Activated effector memory CD4-positive, alpha-beta T cell treated with anti-CD3 and anti-CD28 coated beads, Interleukin-2, amount 50 U/mL, for 16 hours (primary cell): ENCODE measurements at places on chromosomes 2 and 18.
A peak's percentile ranks its signal among the peaks of the same experiment; 100 is the strongest.

GRCh38 chr2:67839242-67839641 lies 223.6 kb downstream of the C1D start:
- DNase-seq: no peak

GRCh38 chr18:55152801-55153200 lies 193.5 kb upstream of the CCDC68 start:
- DNase-seq: no peak

- no peak for DNase-seq
Observed at GRCh38 chr2:149921911-149922616, 334.5 kb upstream of the MMADHC start.

GRCh38 chr2:201440182-201440581 lies 11.1 kb downstream of the TRAK2 start:
- no peak for DNase-seq

GRCh38 chr2:207282916-207283315 lies 117.2 kb upstream of the KLF7 start:
- DNase-seq: no peak

GRCh38 chr2:136135921-136136906 lies 18.3 kb upstream of the CXCR4 start:
- DNase-seq: peak; percentile 86

- DNase-seq: no peak
Observed at GRCh38 chr18:4024702-4025101, 430.4 kb downstream of the DLGAP1 start.

DNA sequence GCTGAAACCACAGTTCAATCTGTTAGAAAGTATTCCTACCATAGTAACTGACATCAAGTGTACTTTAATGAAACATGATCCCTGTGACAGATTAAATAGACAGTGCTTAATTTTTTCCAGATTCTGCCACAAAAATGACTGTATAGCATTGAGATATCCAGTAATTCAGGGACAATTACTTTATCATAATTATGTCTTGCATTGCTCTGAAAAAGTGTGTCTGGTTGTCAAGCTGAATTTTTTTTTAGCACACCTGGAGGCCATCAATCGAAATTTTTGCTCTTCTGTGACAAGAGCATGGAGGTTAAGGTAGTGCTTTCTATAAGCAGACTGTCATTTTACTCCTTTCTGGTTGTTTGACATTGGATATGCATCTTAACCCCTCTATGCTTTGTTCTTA lies 1083.8 kb upstream of the NRXN1 start:
- DNase-seq: no peak

GRCh38 chr2:7792031-7792651 lies 874.9 kb downstream of the RNF144A start:
- no peak for DNase-seq

DNA sequence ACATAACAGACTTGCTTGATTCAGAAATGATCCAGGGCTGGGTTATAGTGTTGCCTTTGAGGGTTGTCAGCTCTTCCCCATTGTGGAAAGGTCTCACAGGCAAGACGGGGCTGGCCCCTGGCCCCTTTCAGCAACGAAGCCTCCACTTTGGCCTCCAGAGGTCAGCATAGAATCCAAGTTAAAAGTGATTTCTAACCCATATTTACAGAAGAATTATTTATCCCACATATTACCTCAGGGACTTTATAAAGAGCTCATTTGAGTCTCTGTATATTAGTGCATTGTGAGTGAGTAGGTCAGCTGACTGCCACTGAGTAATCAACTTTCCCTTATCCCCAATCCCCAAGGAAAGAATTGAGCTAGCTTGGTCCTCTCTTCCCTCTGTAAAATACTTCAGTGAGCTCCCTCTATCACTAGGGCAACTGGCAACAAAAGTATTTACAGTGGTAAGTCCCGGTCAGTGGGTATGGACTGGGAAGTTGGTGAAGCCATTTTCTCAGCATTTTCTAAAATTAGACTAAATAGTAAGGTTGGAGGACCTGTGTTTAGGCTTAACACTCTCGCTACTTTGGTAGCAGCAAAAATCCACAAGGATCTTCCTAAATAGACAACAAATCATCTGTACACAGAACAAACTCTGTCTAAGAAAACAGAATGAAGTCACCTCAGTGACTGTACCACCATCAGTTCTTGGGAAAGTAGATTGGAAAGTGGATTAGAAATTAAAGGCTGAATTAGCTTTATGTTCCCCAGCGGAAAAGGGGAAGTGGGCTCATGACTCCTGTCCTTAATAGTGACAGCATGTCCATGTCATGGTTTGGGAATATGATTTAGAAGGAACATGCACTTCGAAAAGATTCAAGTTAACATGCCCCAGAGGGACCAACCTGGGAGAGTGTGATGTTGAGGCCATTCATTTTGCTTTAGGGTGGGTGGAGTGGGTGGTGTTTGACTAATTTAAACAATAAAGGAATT lies 171.0 kb upstream of the SIX3 start:
- DNase-seq: no peak

GRCh38 chr2:55431982-55432627 lies 12.4 kb upstream of the CCDC88A start:
- DNase-seq: no peak

DNA sequence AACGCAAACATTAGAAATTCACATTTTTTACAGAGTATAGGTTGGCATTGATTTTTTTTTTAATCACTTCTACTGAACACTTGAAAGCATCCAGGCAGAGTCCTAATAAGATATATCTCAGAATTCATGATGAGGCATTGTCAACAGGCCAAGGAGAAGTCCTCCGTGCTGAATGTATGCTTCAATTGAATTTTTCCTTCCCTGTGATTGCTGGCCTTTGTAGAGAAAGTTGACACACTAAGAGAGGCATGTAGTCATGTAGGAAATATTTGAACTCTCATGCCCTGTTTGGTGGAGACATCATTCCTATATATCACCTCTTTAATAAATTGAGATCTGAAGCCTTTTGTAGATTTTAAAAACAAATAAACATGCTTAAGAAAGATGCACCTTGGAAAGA lies 844.9 kb downstream of the CPS1 start:
- DNase-seq: no peak

GRCh38 chr2:220674033-220674432 lies 898.1 kb downstream of the EPHA4 start:
- DNase-seq: no peak

- DNase-seq: no peak
Observed at GRCh38 chr18:31736630-31737029, 24.1 kb downstream of the SLC25A52 start.

DNA sequence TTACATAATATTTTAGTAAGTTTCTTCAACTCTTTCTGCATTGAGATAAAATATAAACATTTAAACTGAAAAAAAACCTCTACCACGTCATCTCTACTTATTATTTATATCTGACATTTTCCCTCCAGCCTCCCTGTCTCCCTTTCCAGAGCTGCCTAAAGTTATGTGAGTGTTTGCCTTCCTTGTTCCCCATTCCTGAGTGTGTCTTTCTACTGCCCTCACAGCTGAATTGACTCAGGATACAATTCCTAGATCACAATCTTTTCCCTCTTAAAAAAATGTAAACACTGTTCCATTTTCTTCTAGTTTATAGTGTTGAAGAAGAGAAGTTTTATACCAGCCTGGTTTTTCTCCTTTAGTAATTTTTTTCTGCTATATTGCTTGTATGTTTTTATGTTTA lies 5.3 kb downstream of the TRPM8 start:
- DNase-seq: no peak

DNA sequence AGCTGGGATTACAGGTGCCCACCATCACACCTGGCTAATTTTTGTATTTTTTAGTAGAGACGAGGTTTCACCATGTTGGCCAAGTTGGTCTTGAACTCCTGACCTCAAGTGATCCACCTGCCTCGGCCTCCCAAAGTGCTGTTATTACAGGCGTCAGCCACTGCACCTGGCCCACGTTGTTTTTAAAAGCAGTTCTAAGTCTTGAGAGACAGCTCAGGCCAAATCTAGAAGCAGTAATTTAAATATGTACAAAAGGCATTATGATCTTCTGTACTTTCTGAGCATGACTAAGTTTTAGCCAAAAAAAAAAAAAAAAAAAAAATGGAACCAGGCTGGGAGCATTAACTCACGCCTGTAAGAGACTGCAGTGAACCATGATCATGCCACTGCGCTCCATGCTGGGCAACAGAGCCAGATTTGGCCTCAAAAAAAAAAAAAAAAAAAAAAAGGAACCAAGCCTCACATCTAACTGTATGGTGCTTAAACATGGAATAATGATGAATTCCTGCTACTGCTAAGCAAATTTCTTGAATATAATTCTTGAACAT lies 4.0 kb downstream of the ABHD3 start:
- no peak for DNase-seq

- DNase-seq: no peak
Observed at GRCh38 chr2:99710721-99711120, 220.9 kb upstream of the REV1 start.

- no peak for DNase-seq
Observed at GRCh38 chr2:173279527-173279868, 75.2 kb upstream of the CDCA7 start.

- DNase-seq: no peak
Observed at GRCh38 chr2:3102922-3103569, 274.6 kb downstream of the EIPR1 start.

GRCh38 chr2:102336502-102336945 lies 19.1 kb upstream of the IL18R1 start:
- no peak for DNase-seq

GRCh38 chr2:64698668-64699444 lies 45.1 kb upstream of the SERTAD2 start:
- DNase-seq: no peak

GRCh38 chr2:237432484-237433092 lies 18.6 kb upstream of the COL6A3 start:
- peak; percentile 93 for DNase-seq

GRCh38 chr18:46567196-46567595 lies 89.8 kb downstream of the LOXHD1 start:
- DNase-seq: no peak

GRCh38 chr2:1715184-1716013 lies 28.9 kb downstream of the PXDN start:
- DNase-seq: no peak

DNA sequence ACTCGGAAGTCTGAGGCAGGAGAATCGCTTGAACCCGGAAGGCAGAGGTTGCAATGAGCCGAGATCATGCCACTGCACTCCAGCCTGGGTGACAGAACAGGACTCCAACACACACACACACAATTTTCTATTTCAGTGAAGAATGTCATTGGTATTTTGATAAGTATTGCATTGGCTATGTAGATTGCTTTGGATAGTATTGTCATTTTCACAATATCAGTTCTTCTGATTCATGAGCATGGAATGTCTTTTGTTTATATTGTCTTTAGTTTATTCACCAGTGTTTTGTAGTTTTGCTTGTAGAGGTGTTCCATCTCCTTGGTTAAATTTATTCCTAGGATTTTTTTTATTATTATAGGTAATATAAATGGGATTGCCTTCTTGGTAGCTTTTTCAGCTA lies 693.4 kb upstream of the SYT4 start:
- DNase-seq: no peak
